ENCODE measurements at places on chromosomes 5 and 9.

DNA sequence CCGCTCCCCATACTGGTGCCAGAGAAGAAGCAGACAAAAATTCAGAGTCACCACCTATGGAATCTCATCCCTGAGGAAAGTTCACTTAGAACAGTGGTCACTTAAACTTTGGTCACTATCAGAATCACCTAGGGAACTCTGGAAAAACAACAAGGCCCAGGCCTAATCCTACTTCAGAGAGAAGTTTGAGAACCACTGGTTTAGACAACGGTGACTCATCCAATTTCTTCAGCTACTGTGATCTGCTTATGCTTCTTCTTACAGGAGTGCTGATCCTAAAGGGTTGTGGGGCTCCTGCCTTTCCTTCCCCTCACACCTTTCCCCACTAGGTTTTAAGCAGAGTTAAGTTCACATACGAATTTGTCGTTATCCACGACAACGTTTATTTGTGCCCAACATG is 194.7 kb upstream of the KLF4 start:
- no peak for DNase-seq

DNA sequence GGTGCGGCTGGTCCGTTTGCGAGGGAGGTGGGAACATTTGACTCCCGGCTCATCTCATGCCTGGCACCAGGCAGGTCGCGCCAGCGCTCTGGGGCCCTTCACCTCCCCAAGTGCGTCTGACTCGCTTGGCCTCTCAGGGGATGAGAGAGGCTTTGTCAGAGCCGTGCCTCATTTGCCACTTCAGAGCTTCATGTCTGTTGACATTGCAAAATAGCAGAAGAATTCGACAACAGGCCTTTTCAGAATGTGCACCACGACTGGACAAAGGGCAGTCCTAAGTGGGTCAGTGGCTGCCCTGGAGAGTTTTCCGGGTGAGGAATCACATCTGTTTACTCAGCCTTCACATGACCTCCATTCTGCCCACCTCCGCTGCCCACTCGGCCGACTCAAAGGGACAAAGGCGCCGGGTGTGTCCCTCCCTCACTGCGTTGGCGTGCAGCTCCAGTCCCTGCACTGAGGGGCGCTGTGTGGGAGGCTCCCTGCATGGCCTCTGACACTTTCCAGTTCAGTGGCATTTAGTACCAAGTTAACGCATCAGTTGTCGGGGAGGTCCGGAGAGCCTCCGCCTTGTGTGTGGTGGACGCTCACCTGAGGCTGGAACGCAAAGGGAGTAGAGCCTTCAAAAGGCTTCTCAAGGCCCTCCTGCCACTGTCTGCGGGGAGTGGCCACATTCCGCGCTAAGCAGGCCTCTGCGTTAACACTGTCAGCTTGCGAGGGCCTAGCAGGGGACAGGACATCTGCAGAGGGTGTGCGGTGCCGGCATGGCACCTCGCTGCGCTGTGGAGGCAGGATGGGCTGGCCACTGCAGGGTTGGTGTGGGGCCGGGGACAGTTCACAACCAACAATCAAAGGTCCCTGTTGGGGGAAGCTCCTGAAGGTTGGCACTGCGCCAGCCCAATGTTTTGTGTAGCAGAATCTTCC is 171.5 kb downstream of the NXNL2 start:
- no peak for DNase-seq

DNA sequence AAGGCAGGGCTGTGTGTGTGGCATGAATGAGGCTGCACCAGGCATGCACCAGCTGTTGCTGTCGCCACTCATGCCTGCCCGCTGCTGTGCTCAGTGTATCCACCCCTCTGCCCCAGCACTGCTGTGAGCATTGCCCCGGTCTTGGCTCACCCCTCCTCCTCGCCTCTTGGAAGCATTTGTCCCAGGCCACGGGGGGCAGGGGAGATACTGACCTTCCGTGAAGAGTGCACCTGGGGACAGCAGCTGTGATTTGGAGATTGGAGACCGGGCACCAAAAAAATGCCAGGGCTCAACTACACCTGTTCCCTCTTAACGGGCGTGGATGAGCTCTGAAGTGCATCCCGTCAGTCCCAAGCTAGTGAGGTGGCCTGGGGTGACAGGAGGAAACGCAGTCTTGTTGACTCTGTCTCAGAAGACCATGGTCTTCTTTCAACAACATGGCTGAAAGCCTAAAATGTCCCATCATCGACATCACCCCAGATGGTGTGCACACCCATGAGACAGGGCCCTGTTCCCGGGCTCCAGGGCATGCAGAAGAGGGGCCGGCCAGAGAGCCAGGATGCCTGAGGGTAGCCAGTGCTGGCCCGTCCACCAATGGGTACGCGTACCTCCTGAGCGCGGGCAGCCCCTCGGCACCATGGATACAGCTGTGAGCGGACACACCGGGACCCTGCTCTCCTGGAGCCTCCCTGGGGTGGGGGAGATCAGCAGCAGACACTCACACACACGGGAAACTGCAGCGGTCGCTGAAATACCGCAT is 115.8 kb downstream of the COL5A1 start:
- DNase-seq = no peak

DNA sequence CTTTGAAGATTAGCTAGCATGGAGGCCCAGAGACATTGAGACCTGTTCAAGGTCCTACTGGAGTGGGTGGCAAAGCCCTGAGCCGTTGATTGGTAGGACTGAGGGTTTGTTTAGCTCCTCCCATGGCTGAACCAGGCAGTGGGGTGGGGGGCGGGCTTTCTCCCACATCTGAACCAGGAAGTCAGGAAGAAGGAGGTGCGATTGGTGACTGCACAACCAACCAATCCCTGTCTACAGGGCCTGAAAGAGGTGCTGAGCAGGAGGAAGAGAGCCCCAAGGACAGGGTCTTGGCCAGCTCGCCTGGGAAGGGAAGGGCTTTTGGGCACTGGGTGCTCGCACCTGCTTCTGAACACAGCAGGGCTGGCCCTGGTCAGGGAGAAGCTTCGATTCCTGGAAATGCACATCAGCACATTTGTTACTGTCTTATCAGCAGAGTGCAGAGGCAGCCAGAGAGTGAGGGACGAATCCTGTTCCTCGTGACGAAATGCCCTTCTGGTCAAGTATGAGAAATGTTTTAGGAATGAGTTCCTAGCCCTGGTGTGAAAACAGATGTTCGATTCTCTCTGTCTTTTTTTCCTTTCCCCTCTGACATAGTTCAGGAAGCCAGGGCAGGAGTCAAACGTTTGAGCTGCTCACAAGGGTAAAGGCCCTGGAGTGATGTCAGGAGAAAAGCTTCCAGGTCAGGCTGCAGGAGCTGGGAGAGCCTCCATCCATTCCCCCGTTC is 294.8 kb upstream of the KLF4 start:
- DNase-seq = no peak

DNA sequence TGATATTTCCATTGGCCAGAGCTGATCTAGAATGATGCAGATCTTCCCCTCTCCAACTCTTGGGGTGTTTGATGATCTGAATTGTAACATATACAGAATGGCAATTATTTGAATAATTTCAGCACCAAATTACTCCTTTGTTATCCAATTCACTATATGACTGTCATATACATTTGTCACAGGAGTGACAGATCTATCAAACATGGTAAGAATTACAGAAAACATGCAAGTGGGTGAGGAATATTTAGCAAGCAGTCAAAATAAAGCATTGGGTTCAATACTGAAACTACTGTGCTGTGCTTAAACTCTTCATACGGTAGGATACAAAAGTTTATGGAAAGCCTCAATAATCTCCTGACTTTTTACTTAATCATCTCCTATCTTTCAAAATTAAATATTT is 8.8 kb downstream of the MPDZ start:
- no peak for DNase-seq

DNA sequence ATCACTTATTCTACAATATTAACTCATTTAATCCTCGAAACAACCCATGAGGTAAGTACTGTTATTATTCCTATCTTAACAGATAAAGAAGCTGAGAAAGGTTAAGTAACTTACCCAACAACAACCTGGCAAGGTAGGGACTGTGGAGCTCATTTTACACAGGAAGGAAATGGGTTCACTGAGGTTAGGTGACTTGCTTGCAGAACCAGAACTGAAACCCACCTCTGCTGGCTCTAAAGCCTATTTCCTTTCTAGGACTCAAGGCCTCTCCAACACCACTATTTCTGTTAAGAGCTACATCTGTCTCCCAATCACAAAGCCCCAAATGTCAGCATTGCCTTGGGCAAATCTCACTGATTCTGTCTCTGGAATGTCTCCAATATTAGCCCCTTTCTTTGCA is 38.9 kb upstream of the IFNK start:
- DNase-seq = no peak

All from activated CD8-positive, alpha-beta memory T cell treated with anti-CD3 and anti-CD28 coated beads for 1 hour (primary cell).